IMR-90 (cell line): ENCODE measurements at places on chromosomes 11 and 22. TPM values are rescaled to one million over a fixed set of nuclear protein-coding genes. Genes with fewer than 3 reads are reported as not detected.

DNA sequence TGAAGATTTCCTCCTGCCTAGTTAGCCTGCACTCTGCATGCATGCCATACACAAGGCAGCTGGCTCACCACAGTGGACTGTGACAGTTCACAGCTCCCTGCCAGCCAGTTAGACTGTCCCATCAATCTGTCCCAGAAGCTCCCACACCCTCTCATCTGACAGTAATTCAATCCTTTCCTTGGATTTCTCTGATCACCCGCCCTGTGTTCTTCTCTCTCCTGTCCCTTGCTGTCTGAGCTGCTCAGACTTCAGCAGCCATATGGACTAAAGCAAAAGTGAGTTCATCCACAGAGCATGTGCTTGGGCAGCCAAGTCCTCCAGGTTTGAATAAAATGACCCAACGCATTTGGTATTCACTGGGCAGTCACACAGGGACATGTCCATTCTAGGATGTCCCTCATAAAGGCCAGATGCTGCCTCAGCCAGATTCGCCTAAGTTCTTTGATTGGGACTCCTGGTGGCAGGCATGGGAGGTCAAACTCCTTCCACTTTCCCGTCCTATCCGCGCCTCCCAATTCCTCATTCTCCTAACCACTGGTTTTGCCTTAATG is 54.5 kb upstream of the ZBTB44 start:
- no peak for DNase-seq

GRCh38 chr11:77813256-77813655 is 7.3 kb downstream of the RSF1 start:
- DNase-seq = peak; percentile 65

DNA sequence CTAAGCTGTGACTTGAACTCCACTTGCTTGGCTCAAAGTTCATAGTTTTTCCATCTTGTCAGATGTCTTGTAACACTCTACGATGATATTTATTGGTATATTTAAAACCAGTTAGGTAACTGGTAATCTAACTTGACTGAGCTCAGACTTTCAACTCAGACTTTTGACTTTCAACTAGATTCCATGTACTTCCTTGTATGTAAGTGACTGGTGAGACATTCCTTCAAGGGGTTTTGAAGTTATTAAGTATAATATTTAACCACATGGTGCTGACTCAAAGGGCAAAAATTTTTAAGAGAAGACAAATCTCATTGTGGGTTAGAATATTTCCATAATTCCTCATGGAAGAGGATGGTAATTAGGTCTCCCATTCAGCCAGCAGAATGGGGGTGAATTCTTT is 631.3 kb upstream of the ANO5 start:
- no peak for DNase-seq

Gene BTG4
- polyA plus RNA-seq = not detected in 2 replicates

Gene C11orf52
- polyA plus RNA-seq = 1.0 and 1.1 TPM in 2 replicates
